ENCODE measurements at places on chromosomes 7 and 10.
A peak's percentile ranks its signal among the peaks of the same experiment; 100 is the strongest.

DNA sequence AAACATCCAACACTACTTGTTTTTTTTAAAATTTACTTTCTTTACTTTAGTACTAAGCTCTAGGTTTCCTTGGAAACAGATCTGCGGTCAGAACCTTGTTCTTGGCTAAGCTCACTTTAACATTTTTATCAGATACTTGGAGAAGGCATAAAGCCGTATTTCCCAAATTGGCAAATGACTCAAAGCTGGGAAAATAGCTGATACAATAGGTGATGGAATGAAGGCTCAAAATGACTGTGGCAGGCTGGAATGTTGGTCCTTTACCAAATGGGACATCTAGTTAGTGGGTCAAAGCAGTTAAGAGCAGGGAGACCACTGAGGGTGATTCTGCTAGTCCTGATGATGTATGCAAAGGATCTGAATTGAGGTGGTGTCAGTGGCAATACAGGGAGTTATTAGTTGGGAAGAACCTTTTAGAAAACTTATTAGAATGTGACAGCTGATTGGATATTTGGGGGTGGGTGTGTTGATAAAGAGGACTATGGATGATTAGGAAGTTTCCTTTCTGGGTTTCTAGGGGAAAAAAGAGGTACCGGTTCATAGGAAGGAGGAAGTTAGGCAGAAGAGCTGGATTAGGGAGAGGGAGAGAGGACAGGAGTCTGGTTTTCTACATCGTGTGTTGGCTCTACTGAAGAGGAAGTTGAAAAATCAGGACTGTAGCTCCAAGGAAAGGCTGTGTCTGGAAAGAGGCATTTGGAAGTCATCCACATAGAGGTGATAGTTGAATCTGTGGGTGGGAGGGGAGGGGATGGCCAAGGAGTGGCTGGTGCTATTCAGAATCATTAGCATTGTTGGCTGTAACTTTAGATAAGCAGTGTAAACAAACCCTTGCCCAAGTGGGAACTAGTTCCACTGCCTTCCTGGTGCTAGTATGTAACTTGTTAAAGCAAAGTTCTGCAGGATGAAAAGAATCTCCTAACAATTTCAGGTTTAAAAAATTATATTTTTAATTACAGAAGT is 13.1 kb downstream of the PLCE1 start:
- DNase-seq = no peak

DNA sequence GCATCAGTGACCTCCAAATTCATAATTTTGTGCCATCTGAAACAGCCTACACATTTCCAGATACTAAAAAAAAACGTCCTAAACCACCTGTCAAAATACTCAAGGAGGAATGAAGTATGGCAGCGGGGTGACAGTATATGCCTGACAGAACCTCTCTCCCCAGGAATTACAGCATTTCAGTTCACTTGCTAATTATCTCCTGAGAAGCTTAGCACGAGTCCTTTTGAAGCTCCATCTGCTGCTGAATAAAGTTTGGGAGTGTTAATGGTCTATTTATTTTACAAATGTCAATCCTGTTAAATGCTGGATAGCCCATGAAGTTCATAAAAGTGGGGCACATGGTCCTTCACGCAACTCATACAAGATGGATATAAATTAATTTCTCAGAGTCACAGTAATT is 29.4 kb upstream of the ANLN start:
- no peak for DNase-seq

GRCh38 chr7:132614428-132615318 is 38.4 kb upstream of the PLXNA4 start:
- DNase-seq = no peak

DNA sequence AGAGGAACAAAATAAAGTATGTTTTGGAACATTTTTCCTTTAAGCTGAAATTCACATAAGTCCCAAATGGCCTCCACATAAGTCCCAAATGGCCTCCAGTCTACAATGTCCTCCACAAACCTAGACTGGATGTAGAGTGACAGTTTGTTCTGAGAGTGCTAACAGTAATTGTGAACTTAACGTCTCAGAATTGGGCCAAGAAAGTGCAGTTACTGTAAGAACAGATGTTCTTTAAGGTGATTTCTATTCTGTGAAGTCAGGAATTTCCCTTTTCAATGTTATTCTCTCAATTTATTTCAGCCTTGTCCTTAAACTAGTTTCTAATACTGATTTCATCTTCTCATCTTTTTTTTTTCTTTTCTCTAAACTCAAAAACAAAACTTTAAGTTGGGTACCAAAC is 188.7 kb upstream of the SEMA3E start:
- DNase-seq = no peak

DNA sequence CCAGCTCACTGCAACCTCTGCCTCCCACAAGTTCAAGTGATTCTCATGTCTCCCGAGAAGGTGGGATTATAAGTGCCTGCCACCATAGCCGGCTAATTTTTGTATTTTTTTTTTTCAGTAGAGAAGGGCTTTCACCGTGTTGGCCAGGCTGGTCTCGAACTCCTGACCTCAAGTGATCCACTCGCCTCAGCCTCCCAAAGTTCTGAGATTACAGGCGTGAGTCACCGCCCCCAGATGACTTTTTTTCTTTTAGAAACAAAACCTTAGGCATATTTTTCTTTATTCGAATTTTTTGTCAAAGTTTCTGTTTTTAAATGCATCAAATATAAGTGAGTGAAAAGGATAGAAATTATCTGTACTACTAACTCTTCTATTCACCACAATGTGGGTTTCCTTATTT is 113.1 kb downstream of the LRRC4 start:
- DNase-seq = no peak

- no peak for DNase-seq
Measured at GRCh38 chr7:41199136-41199535, 503.8 kb downstream of the INHBA start.

- DNase-seq = no peak
Measured at GRCh38 chr7:101804088-101804963, 13.1 kb upstream of the CUX1 start.

DNA sequence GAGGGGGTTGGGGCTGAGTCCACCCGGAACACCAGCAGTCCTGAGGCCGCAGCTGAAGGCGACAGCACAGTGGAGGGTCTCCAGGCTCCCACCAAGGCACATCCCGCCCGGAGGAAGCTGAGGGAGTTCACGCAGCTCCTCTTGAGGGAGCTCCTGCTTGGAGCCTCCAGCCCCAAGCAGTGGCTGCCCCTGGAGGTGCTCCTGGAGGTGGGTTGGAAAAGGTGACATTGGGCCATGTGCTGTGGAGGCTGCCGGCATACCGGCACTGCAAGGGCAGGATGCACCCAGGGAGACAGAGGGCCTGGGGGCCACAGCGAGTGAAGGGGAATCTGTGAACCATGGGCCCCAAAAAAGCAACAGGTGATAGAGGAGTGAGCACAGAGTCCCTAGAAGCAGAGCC is 119.4 kb downstream of the LRRC18 start:
- no peak for DNase-seq

- DNase-seq = peak; percentile 33
Measured at GRCh38 chr7:158279539-158280447, 307.8 kb downstream of the PTPRN2 start.

DNA sequence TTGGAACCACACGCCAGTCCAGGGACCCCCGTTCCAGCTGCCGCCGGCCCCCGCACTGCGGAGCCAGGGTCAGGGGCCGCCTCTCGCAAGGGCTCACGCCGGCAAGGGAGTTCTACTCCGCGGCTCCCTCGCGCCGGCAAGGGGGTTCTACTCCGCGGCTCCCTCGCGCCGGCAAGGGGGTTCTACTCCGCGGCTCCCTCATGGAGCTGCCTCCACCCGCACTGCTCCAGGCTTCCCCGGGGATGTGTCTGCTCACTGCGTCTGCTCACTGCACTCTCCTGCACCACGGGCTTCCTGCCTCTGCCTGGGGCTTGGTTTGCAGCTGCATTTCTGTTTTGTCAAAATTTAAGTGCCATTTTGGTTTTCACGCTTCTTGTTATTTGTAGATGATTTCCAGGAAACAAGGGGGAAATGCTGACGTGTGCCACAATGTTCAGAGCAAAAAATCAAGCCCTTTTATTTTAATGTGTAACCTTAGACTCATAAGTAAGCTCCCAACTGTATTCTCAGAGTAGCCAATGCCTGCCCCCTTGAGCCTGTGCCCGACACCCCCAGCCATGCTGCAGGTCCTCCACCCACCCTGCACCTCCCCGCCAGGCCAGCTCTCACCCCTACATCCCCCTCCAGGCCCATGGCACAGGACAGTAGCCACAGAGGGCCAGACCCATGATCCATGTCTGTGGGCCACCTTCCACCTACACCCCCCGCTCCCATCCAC is 246.2 kb downstream of the MAD1L1 start:
- no peak for DNase-seq

DNA sequence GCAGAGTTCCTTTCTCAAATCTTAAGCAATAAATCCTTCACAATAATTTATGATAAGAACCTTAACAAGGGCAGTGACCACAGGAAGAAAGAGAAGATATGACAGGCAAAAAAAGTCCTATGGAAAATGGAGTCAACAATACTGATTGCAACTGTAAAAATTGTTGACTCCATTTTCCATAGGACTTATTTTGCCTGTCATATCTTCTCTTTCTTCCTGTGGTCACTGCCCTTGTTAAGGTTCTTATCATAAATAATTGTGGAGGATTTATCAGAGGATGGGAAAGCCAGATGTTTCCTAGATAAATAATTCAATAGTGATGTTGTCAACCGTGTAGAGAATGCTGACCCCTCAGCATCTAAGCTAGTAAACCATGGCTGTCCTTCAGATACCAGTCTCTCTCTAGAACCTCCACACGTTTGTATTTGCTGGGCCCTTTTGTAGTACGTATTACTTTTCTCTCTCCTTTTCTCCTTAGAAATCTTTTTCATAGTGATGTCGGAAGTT is 172.6 kb upstream of the BET1 start:
- DNase-seq = no peak

- no peak for DNase-seq
Measured at GRCh38 chr10:83834096-83834495, 305.2 kb upstream of the GHITM start.

GRCh38 chr7:86181474-86181873 is 462.2 kb upstream of the GRM3 start:
- no peak for DNase-seq

- no peak for DNase-seq
Measured at GRCh38 chr10:5871596-5871995, 18.1 kb downstream of the ANKRD16 start.

DNA sequence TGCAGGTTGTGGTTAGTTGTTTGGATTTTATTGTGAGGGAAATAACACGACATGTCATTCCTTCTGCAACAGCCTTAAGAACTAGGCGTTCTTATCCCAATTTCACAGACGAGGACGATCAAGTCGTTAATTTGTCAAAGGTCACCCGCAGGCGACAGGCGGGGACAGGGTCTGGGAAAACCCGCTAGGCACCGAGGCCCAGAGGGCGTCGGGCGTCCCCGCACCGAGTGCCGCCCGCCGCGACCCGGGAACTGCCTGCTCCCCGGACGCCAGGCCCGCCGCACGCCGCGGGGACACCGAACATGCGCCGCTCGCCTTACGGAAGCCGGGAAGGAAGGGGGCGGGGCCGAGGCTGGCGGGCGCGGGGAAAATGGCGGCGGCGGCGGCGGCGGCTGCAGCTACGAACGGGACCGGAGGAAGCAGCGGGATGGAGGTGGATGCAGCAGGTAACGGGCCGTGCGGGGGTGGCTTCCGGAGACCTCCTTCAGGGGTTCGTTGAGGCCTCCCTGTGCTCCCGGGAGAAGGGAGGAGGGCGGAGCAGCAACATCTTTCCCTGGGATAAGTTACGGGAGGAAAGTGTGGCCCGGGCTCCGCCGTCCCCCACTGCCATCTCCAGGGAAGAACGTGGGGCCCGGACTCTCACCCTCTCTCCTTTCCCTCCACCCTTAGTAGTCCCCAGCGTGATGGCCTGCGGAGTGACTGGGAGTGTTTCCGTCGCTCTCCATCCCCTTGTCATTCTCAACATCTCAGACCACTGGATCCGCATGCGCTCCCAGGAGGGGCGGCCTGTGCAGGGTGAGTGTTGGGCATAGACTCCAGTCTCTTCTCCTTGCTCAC is at the start of gene COPS6:
Gene COPS6, plus strand, starts transcription at position 349 of the 837 bp plus-strand sequence. Its CDS starts 22 bp downstream, at position 371.
- DNase-seq = no peak

GRCh38 chr10:105837951-105838350 is 1196.9 kb downstream of the SORCS3 start:
- DNase-seq = no peak

DNA sequence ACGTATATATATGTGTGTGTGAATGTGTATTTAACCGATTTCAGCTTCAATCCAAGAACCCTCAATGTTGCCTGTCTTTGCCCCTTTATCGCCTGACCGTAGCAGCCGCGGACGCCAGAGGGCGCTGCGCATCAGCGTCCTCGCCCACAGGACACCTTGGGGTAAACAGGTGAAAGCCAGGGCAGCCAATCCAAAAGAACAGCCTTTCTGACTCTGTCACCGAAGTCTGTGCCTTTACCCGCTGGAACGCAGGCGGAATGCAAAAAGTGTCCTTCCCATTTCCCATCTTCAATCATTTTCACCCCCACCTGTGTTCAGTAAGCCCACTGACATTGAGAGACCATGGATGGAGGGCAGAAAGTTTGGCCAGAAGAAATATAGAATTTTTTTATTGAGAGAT is 3.6 kb downstream of the NXPH1 start:
- no peak for DNase-seq

DNA sequence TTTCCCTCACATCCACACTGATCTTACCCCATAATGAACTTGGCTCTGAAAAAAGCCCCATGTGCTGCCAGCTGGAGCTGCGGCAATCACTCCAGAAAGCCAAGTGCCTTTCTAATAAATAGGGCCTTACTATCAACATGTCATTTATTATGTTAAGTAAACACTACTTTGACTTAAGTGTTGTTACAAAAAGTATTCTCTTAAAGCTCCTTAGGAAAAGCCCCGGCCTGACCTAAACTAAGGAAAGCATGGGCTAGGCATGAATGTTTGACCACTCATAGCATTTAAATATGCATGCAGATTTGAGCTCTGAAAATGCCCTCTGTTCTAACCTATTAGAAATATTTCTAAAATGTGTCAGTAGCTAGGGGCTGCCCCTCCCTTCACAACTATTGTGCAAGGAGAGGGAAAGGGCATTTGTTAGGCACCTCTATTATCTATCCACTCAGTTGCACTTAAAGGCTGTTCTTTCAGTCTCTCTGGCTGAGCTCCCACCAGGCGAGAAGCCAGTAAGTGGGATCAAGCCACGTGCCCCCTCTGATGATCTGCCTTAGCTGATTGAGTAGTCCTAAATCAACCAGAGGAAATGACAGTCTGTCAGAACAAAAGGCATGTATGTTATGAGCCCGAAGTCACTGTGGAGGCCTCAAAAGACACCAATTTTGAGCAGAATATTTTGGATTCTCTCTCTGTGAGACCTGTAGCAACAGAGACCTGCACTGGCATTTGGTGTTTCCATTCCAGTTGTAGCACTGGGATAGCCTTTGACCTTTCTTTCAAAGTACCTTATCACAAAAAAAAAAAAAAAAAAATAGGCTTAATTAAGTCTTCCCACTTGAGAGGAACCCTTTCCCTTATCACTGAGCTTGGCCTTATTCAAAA is 77.1 kb downstream of the ITGB8 start:
- peak; percentile 58 for DNase-seq

- no peak for DNase-seq
Measured at GRCh38 chr7:16719699-16720098, 33.9 kb upstream of the TSPAN13 start.

All from RWPE2 (cell line).